ENCODE measurements at places on chromosomes 5 and 9.

DNA sequence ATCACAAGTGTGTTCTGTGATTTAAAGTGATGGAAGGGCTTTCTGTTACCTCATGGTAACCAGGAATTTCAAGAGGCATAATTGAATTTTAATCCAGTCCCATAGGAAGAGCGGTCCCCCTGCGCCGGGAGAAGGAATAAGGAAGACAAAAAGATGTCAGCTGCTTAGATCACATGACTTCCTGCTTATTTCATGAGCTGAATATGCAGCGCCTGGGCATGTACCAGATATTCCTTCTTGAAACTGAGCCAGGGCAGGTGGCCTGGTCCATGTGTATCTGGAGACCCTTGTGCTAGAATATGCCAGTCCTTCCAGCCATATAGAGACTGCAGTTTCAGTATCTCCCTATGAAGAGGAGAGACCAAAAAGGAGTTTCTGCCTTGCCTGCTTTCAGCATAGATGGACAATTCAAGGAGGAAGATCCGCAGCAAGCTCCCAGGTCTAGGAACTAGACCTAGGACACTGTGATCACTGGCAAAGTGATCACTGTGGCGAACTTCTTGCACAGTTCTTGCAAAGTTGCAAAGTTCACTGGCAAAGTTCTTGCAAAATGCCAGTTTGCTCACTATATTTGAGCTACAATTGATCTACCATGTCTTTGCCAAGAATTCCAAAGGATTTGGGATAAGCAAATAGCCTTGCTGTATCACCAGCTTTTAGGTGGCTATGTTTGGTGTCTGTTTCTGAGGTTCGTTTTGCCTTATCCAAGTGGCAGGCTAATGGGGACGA, 102.9 kb upstream of the PHYKPL start:
- DNase-seq: no peak

DNA sequence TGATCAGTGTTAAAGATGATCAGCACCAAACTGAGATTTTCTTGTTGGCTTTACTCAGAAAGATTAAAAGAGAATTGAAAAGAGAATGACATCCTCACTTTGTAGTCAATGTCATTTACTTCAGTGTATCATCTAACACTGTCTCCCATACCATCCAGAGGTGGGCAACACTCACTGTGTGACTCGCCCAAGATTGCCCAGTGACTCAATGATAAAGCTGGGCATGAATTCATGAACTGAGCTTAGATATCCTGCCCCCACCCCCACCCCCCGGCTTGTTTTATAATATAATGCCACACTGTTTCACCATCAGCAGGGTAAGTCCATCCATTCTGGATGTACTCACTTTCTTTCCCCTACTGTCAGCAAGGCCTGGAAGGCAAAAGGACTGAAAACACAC, 242.2 kb downstream of the FAM114A2 start:
- DNase-seq: no peak

DNA sequence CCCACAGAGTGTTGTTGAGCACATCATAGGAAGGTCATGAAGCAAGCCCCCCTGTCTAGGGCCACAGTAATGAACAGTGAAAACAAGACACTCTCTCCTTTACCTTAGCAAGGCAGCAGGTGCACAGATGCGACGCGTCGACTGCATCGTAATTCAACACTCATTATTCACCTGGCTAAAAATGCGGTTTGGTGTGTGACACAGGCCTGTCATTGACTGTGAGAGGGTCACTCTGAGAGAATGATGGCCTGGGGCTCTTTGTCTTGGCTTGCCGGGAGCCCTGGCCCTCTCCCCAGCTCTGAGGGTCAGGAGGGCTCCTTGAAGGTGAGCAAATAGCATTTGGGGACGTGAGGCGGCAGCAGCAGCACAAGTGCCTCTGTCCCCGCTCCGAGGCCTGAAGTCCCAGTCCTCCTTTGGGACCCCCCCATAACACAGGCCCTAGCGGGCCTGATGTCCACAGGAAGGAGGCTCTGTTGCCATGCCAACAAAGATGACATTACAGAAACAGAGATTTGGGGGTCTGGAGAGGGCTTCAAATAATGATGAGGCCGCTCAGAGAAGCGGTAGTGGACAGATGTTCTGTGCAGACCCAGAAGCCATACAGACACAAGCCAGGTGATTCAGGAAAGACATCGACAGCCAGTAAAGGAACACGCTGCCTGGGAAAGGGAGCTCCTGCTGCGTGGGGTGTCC, 46.7 kb downstream of the SHB start:
- DNase-seq: no peak

- no peak for DNase-seq
Measured at GRCh38 chr9:83999141-83999918, 18.7 kb downstream of the RMI1 start.

- no peak for DNase-seq
Measured at GRCh38 chr9:126752376-126752775, 52.5 kb upstream of the ZBTB43 start.

DNA sequence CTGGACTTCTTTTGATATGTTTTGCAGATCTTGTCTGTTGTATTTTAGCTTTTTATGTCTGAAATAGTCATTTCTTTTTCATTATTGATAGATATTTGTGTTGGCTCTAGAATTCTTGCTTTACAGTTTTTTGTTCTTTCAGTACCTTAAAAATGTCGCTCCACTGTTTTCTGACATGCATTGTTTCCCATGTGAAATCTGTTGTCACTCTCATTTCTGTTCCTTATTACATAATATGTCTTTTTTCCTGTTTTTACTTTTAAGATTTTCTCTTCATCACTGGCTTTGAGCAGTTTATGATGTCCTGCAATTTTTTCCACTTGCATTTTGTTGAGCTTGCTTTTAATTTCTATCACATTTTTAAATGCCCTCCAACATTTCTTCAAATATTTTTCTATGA, 270.4 kb upstream of the TARS1 start:
- no peak for DNase-seq

DNA sequence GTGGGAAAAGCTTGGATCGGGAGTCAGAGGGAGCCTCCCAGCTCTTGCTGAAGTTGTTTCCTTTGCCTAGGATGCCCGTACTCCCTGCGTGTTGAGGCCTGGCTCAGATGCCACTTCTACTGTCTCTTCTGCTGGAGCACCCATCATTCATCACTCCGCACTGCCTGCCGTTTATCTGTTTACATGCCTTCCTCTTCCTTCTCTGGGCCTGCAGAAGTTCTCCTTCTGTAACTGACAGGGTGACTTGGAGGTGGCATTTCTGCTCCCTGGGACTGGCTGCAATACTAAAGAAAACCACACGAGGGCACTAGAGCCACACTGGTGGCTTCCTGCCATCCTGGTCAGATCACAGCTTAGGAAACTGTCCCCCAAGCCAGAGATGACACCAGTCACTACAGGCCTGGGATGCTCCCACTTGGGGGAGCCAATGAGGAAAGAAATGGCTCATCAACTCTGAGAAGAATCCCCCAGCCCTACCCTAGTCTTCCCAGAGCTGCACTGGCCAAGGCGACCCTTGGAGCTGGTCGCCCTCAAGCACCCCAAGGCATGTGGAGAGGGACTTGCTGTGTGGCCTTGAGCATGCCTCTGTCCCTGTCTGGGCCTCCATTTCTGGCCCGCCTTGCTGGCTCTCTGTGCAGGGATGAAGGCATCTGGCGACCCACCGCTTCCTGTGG, 9.7 kb upstream of the SLC25A51 start:
- DNase-seq: no peak

- no peak for DNase-seq
Measured at GRCh38 chr5:35545190-35545589, 72.5 kb upstream of the SPEF2 start.

GRCh38 chr9:24793787-24794186, 248.1 kb upstream of the IZUMO3 start:
- DNase-seq: no peak

DNA sequence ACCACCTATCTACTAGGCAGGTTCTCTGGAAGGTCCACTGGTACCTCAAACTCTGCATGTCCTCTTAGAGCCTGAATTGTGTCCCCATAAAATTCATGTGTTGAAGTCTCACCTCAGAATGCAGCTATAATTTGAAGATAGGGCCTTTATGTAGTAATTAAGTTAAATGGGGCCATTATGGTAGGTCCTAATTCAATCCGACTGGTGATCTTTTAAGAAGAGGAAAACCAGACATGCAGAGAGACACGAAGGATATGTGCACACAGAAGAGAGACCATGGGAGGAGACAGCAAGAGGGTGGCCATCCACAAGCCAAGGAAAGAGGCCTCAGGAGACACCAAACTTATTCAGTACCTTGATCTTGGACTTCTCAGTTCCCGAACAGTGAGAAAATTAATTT, 345.4 kb downstream of the ENC1 start:
- no peak for DNase-seq

DNA sequence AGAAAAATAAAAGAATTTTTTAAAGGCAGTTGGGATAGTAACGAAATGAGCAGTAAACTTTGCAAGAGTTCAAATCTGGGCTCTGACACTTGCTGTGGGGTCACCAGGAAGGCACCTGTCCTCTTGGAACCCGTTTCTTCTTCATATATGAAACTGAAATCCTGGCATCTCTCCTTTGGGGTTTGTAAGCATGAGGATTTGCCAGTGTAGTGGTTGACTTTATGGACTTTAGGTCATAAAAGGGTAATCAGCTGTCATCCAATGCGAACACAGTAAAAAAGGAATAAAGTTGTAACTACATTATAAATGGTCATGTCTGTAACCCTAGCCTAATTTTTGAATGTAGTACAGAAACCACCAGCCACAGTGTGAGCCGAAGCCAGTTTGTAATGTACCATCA, 1.3 kb downstream of the RAB14 start:
- no peak for DNase-seq

GRCh38 chr9:12875191-12875590, 100.4 kb downstream of the LURAP1L start:
- no peak for DNase-seq

GRCh38 chr5:944992-945685, 52.5 kb downstream of the TRIP13 start:
- no peak for DNase-seq

DNA sequence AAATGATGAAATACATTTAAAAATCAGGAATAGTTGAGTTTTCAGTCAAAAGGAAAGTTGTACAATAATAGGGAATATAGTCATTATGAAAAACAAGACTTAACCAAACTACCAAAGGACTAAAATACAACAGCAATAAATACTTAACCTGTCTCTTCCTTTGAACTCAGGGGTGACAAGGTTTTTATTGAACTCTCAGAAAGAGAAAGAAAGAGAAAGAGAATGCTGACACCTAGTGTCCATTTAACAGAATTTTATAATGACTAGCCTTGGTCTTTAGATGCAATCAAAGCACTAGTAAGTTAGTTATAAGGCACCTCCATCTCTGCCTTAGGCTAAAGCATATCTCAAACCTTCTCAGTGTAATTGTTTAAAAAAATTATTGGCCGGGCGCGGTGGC, 47.5 kb downstream of the UIMC1 start:
- no peak for DNase-seq

DNA sequence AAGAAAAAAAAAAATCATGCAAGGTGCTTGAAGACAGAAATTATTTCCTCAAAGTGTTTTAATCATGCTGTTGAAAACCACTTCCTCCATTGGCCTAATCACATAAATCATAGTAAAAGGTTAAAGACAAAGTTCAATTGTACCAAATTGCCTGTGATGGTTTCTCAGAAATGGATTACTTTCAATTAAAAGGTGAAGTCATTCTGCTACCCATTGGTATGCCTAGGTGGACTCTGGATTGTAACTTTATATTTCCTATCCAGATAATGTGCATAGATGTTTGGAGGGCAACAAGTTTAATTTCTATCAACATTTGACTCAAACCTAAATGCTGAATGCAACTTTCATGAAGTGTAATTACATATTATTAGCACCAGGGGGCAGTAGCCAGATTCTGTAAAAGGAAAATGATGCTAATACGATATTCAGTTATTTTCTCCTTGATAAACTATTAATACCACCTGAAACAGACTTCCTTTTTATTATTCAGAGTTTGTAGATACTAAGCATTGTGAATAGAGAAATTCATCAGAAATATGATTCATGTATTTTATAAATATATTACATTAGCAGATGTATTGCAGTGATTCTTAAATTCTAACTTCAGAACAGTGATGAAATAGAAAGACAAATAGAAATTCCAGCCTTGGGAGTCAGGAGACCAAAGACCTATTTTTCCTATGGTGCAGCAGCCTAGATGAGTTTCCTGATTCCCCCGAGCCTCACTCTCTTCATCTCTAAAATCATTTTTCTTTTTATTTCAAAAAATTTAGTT, 148.2 kb downstream of the CAAP1 start:
- no peak for DNase-seq

DNA sequence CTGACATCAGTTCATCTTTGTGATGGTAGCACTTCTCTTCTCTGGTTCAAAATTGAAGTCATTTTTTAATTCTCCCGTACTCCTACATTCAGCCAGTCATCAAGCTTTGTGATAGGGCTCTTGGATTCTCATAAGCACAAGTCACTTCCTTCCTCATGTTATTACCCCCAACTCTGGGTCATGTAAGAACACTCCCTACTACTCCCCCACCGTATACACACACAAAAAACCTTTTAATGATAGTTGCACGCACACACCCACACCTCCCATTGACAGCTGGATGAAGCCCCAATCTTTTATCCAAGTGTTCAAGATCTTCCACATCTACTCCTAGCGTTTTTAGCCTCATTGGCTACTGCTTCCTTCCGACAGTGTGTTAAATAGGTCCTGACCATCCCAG, 16.8 kb downstream of the KDM3B start:
- DNase-seq: no peak

Measured in cortex of kidney (tissue), 1 donor.